SIG-M5 (cell line): ENCODE measurements at places on chromosomes 6 and 20.

- no peak for DNase-seq
These were observed 22.3 kb upstream of the APMAP start for GRCh38 chr20:25014816-25015215.

DNA sequence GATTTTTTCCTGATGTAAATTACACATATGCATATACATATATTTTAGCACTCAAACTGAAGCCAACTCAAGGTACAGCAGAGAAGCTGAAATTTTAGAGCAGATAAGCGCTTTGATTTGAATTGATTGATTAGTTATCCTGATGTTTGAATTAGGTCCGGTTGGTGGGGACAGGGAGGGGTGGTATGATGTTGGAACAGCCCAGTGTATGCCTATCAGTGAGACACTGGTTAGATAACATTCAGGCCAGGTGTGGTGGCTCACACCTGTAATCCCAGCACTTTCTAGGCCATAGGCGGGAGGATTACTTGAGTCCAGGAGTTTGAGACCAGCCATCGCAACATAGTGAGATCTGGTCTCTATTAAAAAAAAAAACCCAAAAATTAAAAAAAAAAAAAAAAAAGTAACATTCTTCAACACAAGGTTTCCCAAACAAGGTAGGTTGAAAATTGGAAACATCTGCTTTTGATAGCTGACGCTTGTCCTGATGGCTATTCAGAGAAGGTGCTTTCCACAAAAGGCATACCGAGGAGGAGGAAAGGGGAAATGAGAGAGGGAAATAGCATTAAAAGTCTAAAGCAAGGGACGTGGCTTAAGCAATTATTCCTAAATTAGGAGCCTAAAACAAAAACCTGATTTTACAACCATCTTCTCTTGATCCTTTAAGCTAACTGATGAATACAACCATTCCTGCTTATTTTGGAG lies 288.4 kb upstream of the JARID2 start:
- DNase-seq: no peak

- DNase-seq: no peak
These were observed 37.0 kb downstream of the BCKDHB start for GRCh38 chr6:80143419-80143937.

GRCh38 chr6:123402052-123402451 lies 234.7 kb downstream of the TRDN start:
- DNase-seq: no peak

- DNase-seq: no peak
These were observed 225.8 kb upstream of the SOX4 start for GRCh38 chr6:21367649-21368154.

- no peak for DNase-seq
These were observed 172.5 kb downstream of the FOXA2 start for GRCh38 chr20:22411627-22412450.

DNA sequence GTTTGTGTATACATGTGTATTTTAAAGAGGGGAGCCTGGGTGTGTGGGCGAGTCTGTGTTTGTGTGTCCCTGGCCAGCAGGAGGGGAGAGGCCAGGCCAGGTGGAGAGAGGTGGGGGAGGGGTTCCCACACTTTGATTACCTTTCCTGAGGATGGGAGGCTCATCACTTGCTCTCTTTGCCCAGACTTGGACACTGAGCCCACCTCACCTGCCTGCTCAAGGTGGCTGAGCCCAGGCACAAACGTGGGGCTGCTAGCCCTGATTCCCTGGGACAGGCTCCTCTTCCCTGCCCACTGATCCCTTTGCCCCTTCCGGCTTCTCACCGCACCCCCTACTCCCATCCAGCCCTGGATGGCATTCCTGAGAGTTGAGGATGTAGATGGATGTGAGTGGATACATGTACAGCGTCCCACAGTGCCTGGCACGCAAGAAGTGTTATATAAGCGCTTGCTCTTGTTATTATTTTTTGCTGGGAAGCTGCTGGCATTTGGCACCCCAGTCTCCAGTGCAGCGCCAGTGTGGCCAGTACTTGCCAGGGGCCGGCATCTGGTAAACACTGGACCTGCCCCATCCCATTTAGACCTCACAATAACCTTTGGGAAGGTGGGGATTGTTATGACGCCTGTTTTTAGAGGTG lies 2.7 kb downstream of the CEBPB start:
- DNase-seq: no peak

GRCh38 chr6:105069821-105070445 lies 109.9 kb downstream of the POPDC3 start:
- no peak for DNase-seq

- DNase-seq: no peak
These were observed 278.1 kb upstream of the JAG1 start for GRCh38 chr20:10951904-10952303.

GRCh38 chr6:82904860-82905259 lies 160.8 kb downstream of the UBE3D start:
- DNase-seq: no peak

DNA sequence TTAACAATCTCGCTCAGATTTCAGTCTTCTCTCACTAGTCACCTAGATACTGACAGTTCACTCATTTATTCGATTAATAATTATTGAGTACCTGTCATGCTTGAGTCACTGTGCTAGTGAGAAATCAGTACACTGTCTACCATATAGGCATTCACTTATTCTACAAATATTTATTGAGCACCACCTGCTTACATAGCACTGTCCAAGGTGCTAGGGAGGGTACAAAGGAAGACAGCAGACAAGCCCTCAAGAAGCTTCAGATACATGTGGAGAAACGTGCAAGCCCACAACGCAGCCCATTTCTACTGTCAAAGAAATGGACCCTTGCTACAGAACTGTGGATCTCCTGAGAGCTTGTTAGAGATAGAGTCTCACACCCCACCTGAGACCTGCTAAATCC lies 85.1 kb upstream of the SNAP25 start:
- no peak for DNase-seq

- no peak for DNase-seq
These were observed 2.0 kb upstream of the PNPLA1 start for GRCh38 chr6:36267731-36268477.

GRCh38 chr6:42783177-42783875 lies 1.5 kb downstream of the BICRAL start:
- no peak for DNase-seq

DNA sequence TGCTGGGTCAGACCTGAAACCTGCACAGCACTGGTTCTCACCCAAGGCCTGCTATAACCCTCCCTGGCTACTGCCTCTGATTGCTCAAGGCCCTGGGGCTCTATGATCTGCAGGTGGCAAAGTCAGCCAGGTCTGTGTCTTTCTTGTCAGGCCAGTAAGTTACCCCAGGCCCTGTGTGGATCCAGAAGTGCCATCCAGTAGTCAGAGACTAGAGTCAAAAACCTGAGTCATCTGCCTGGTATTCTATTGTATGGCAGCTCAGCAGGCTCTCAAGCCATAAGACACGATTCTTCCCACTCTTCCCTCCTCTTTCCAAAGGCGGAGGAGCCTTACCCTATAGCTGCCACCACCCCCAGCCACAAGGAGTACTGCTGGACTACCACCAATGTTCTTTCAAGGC lies 593.0 kb downstream of the FRK start:
- DNase-seq: no peak

GRCh38 chr6:158816803-158817727 lies 2.1 kb downstream of the EZR start:
- DNase-seq: no peak

GRCh38 chr6:33420491-33421343 lies 852 bp downstream of the SYNGAP1 start:
- no peak for DNase-seq

- no peak for DNase-seq
These were observed 679.8 kb downstream of the EPM2A start for GRCh38 chr6:145055567-145055966.

DNA sequence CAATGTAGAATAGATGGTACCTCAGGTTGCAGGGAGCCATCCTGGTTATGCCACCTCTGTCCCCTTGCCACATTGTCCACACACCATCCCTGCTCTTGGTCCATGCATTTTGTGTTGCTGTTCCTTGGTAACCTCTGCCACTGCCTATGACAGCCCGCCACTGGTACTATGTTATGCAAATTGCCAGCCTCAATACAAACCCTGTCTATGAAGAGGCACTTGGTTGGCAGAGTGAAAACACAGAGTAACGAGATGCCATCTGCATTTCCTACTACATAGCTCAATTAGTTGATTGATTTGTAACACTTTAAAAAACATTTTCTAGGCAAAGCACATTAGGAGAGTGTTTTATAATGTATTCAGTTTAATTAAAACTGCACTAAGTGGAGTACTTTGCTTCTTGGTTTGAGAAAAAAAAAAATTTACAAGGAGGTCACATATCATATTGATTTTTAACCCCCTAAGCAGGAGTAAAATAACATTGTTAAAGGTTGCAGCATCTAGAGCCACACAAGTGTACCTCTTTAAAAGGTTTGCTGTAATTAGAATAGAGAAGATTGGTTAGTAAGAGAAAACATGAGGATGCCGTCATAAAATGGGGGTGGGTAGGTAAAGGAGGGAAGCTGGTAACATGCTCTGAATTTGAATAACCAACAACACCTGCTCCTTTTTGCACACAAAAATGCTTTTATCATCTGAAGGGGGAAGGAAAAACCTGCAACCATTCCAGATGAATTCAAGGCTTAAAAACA lies 817.1 kb downstream of the KIF16B start:
- no peak for DNase-seq

DNA sequence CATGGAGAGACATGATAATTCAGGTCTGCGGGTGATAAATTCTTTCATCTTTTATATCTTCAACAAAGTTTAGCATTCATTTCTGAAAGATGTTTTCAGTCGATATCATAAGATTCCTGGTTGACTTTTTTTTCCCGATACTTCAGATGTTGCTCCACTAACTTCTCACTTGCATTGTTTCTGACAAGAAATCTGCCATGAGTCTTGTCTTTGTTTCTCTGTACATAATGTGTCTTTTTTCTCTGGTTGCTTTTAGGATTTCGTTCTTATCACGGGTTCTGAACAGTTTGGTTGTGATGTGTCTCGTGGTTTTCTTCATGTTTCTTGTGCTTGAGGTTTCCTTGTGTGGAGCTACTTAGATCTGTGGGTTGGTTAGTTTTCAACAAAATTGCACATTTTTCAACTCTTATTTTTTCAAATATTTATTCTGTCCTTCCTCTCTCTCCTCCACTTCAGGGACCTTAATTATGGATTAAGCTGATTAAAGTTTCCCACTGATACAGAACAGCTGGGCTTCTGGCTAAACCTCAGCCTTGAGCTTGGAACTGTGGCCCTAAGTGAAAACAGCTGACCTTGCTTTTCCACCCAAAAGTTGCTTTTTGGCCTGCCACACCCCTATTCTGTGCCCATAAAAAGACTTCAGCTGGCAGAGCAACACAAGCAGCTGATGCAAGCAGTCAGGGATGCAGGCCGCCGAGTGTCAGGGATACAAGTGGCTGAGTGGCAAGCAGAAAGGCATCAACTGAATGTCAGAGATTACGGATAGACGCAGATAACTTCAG lies 97.9 kb upstream of the SNX9 start:
- no peak for DNase-seq

DNA sequence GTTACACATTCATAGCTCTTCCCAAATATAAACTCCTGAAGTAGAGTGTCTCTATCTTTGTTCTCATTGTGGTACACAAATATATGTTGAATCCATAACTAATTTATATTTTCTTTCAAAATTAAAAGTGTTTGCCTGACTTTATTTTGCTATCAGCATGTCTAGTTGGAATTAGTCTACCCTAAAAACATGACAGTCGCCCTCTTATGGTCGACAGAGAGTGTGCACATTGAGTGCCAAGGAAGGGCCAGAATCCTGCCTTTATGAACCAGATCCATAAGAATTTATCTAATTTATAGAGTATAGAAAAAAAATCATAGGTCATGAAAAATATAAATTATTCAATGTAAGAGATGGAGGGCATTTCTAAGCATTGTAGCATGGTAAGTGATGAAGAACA lies 12.3 kb upstream of the DEFB112 start:
- no peak for DNase-seq

GRCh38 chr20:25491446-25492038 lies 84.1 kb downstream of the GINS1 start:
- no peak for DNase-seq

GRCh38 chr6:31814677-31815024 lies 432 bp downstream of the HSPA1L start:
- peak; percentile 70 for DNase-seq

DNA sequence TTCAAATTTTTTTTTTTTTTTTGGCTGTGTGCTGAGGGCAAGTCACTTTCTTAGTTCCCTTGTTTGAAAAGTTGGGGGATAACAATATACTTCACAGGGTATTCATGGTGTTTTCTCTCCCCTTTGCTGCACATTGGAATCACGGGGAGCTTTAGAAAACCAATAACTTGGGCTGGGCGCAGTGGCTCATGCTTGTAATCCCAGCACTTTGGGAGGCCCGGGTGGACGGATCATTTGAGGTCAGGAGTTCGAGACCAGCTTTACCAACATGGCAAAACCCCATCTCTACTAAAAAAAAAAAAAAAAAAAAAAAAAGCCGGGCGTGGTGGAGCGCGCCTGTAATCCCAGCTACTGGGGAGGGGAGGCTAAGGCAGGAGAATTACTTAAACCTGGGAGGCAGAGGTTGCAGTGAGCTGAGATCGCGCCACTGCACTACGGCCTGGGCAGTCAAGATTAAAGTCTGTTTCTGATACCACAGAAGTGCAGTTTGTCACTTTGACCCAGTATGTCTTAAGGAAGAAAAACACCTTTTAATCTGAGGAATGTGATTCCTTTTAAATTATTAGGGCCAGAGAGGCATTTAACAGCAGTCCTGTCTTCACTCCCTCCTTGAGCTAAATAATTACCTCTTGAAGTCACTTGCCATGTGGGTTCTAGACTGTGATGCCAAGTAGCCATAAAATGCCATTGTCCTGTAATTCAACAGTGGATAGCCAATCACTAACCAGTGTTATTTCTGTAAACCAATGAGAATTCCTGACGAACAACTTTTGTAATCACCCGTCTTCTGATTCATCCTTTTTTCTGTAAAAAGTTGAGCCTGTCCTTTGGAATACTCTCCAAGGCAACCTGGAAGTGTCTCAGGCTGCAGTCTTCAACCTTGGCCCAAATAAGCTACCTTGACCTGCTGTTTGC lies 16.1 kb downstream of the SRSF3 start:
- DNase-seq: no peak

DNA sequence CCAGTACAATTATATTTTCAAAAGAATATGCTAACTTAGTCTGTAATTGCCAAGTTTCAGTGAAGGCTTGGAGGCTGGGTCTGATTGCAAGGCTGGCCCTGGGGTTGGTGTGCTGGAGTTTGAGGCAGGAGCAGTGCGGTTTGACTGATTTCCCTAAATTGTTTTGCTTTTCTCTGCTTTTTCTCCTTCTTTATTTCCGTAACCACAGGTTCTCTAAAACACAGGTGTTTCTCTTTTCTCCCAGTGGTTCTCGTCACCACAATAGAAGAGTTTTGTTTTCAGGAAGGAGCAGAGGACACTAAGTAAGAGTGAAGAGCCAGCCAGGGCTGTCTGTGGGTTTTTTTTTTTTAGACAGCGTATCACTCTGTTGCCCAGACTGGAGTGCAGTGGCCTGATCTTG lies 8.2 kb upstream of the SNX9 start:
- no peak for DNase-seq
